Activated CD8-positive, alpha-beta memory T cell treated with anti-CD3 and anti-CD28 coated beads for 4 hours (primary cell): ENCODE measurements at places on chromosomes 3 and 15.

- DNase-seq = no peak
Observed at GRCh38 chr3:131714585-131715220, 211.9 kb upstream of the MRPL3 start.

- no peak for DNase-seq
Observed at GRCh38 chr3:127796831-127797150, 25.5 kb downstream of the MGLL start.

- no peak for DNase-seq
Observed at GRCh38 chr15:57216288-57216687, 160.0 kb upstream of the CGNL1 start.

- DNase-seq = no peak
Observed at GRCh38 chr3:42732196-42732828, 29.7 kb upstream of the HHATL start.

GRCh38 chr15:51982770-51983103 lies 11.2 kb upstream of the LEO1 start:
- DNase-seq = no peak

DNA sequence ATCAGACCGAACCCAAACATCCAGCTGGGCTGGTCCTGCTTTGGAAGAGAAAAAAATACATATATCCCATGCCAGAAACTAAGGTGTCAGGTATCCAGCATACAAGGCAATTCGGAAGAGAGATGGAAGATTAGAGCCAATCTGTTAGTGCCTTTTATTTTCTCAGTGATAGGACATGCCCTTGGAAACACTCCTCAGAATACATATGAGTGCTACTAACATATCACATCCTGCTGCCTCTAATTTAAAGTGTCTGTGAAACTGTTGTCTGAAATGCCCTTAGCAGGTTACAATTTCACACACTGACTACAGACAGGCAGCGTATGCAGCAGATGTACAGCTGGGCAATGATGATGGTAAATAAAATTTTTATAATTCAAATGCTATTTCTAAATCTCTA lies 78.9 kb downstream of the RBPMS2 start:
- DNase-seq = no peak

DNA sequence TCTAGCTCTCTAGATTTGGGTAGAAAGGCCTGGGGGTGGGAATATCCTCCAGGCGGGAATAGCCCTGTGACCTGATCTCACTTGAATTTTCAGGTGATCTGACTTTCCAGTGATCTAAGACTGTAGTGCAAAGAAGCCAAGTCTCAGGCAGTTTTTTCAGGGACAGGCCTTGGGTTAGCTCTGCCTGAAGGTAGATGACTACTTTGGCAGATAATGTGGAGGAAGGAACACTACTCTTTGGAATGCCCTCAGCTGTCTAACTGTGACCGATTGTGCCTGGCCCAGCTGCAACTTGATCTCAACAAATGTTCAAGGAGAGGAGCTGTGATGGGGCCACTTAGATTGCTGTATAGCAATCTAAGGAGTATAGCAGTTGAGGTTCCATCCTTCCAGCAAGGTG lies 193.7 kb downstream of the TCF12 start:
- DNase-seq = no peak

- no peak for DNase-seq
Observed at GRCh38 chr3:14209581-14210289, 31.1 kb downstream of the LSM3 start.

DNA sequence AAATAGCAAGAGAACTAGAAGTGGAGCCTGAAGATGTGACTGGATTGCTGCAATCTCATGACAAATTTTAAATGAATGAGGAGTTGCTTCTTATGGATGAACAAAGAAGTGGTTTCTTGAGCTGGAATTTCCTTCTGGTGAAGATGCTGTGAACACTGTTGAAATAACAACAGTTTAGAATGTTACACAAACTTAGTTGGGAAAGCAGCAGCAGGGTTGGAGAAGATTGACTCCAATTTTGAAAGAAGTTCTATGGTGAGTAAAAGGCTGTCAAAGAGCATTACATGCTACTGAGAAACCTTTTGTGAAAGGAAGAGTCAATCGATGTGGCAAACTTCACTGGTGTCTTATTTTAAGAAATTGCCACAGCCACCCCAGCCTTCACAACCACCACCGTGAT lies 220.9 kb upstream of the LRRFIP2 start:
- DNase-seq = no peak
